H4 (cell line): ENCODE measurements at places on chromosomes 11 and 22. TPM values are rescaled to one million over a fixed set of nuclear protein-coding genes. Genes with fewer than 3 reads are reported as not detected.

The ACRV1 gene
- not detected in 2 replicates for total RNA-seq

The DMC1 gene
- 0.14 and 3.7 TPM in 2 replicates for total RNA-seq

The POU2F3 gene
- 0.10 and 1.4 TPM in 2 replicates for total RNA-seq

The PRG3 gene
- not detected in 2 replicates for total RNA-seq

The SERPING1 gene
- total RNA-seq = 1.2 and 8.3 TPM in 2 replicates
